Cerebellar nuclear complex (tissue), 1 donor: ENCODE measurements at places on chromosomes 16 and 17.

DNA sequence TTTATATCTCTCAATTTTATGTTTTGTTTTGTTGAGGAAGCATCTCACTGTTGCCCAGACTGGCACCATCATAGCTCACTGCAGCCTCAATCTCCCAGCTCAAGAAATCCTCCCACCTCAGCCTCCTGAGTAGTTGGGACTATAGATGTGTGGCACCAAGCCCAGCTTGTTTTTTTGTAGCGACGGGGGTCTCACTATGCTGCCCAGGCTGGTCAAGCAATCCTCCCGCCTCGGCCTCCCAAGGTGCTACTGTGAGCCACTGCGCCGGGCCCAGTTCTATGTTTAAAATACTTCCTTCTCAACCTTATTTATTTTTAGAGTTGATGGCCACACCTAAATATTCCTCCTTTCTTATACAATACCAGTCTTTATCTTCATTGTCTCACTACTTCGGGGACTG lies 1.9 kb upstream of the NFE2L1 start:
- DNase-seq, result no peak

GRCh38 chr16:58498341-58499091 lies 1.4 kb upstream of the NDRG4 start:
- DNase-seq, result no peak

- no peak for DNase-seq
Measured at GRCh38 chr16:67963662-67964321, 4.6 kb downstream of the SLC12A4 start.

GRCh38 chr16:12153662-12154061 lies 177.1 kb downstream of the SNX29 start:
- DNase-seq, result no peak
